ENCODE measurements at places on chromosomes 2 and 18.

DNA sequence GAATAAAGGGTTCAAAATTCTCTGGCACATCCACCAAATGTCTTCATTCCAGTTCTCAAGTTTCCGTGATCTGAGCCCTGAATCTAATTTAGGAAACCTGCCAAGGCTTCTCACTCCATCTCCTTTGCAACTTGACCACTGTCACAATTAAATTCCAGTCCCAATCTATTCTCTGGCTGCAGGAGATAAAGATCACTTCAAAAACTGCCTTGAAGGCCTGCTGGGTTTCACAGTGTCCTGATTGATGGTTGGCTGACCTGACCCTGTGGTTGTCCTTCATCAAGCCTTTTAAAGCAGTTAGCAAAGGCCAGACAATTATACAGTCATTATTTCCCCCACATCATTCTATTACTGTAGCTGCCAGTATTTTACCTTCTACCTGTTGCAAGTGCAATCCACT, 60.3 kb upstream of the DNAJC10 start:
- no peak for DNase-seq

DNA sequence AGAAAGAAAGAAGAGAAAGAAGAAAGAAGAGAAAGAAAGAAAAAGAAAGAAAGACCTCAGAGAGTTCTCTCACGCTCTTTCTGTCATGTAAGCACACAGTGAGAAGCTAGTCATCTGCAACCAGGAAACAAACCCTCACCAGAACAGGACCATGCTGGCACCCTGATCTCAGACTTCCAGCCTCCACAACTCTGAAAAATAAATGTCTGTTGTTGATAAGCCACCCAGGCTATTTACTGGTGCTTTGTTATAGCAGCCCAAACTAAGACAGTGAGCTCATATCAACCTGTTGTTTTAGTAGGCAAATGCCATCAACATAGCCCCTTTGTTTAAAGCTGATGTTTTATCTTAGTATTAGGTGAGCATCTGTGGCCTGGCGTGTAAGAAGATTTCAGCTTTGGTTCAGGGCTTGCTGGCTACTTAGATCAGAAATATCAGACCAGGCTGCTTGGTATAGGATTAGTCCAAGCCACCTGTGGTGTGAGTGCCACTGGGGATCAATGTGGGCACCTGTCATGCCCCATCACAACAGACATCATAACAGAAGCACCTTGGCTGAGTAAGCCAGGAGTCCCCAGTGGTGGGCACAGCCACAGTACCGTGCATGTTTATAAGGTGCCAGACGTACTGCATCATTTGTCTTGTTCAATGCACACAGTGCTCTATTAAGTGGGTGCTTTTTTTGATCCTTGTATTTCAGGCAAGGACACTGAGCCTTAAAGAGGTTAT, 94.4 kb downstream of the LBH start:
- DNase-seq, result no peak

GRCh38 chr18:38933910-38934510, 1368.4 kb upstream of the CELF4 start:
- no peak for DNase-seq

DNA sequence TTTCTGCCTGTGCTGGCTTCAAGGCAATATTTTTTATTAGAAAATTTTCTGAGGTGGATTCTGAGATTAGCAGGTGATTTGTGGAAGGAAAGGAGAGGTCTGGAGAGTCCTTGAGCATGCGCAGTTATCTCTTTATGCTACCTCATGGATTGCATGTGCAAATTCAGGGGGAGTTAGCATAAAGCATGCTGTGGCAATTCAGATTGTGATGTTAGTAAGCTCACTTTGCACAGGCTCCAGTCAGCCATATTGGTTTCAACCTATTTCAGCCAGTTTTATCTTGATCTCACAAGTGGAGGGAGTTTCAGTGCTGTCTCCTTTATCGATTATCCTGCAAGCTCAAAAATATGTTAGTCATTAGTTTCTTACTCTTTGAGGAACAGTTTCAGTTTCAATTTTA, 2012.3 kb upstream of the PIK3C3 start:
- no peak for DNase-seq

GRCh38 chr18:56869189-56869777, 218.1 kb downstream of the WDR7 start:
- no peak for DNase-seq

DNA sequence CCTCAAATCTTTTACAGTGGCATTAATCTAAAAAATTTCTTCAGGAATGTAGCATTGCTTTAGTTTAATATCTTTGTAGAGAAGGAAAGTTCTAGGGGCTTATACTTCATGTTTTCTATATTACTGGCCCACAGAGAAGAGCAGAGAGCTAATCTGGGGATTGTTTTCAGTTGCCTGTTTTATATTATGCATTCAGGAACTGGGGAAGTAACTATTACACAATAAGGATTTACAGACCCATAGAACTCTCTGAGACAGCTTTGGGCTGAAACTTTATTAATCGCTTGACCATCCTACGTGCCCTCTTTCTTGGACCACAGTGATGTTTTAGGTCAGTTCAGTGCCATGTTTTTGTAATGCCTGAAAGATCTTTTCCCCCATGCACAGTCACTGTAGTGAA, 29.9 kb downstream of the BIRC6 start:
- no peak for DNase-seq

GRCh38 chr18:62381373-62381772, 56.3 kb downstream of the TNFRSF11A start:
- no peak for DNase-seq

- no peak for DNase-seq
Measured at GRCh38 chr18:44788334-44788733, 107.6 kb downstream of the SETBP1 start.

- no peak for DNase-seq
Measured at GRCh38 chr2:148887350-148888002, 12.4 kb downstream of the KIF5C start.

- DNase-seq, result peak; percentile 48
Measured at GRCh38 chr18:35949903-35950627, 22.4 kb upstream of the RMP24 start.

DNA sequence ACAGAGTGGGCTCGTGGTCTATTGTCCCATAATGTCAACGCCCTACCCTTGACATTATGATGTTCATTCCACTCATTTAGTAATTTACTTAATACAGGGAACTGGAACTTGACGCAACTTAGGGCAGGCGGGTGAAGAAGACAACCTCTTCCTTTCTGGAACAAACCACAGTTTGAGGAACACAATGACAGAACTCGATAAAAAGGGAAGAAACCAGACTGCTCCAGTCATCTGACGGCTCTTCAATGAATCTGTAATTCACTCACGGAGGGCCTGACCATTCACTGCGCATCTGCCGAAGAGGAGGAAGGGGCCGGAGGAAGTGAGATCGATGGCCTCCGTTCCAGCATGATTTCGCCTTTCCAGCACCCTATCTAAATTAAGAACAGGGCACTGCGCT, 83.2 kb downstream of the BCL2 start:
- no peak for DNase-seq

GRCh38 chr2:238267884-238268680, 20.3 kb downstream of the PER2 start:
- DNase-seq, result no peak

- DNase-seq, result no peak
Measured at GRCh38 chr2:104896446-104896845, 42.5 kb downstream of the POU3F3 start.

GRCh38 chr18:9701609-9702349, 6.3 kb upstream of the RAB31 start:
- no peak for DNase-seq

GRCh38 chr2:96760986-96761832, 507 bp downstream of the CNNM4 start:
- no peak for DNase-seq

DNA sequence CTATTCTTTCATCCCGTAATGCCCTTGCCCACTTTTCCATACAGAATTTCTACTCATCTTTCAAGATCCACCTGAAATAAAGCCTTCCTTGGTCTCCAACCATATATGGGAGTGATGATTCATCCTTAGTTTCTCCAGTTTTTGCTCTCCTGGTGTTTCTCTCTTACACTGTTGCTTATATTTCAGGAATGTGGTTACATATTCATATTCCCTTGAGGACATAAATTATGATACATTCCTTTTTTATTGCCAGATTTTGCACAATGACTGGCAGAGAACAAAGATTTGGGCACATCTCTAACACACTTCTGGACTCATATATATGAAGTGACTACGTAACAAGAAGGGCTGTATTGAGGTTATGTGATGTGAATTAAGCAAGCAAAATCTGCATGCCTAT, 1573.4 kb upstream of the NXPH2 start:
- DNase-seq, result no peak

- DNase-seq, result no peak
Measured at GRCh38 chr18:34287825-34288224, 63.1 kb upstream of the NOL4 start.

- DNase-seq, result peak; percentile 73
Measured at GRCh38 chr2:173448938-173449471, 94.3 kb downstream of the CDCA7 start.

DNA sequence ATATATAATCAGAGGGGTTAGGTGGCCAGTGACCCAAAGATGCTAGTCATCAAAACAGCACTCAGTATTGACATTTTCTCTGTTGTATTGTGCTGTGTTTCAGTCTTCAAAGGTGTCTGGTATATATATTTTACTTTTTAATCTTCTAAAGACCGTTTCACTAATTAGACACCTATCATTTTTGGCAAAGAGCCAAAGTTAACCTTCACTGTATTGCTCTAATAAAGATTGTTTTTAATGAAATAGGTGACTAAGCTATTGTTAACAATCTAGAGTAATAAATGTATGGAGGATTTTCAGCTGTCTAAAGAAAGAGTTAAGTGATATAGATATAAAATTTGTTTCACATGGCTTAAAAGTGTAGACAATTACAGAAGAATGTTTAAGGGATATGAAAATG, 264.0 kb downstream of the CNTNAP5 start:
- no peak for DNase-seq

DNA sequence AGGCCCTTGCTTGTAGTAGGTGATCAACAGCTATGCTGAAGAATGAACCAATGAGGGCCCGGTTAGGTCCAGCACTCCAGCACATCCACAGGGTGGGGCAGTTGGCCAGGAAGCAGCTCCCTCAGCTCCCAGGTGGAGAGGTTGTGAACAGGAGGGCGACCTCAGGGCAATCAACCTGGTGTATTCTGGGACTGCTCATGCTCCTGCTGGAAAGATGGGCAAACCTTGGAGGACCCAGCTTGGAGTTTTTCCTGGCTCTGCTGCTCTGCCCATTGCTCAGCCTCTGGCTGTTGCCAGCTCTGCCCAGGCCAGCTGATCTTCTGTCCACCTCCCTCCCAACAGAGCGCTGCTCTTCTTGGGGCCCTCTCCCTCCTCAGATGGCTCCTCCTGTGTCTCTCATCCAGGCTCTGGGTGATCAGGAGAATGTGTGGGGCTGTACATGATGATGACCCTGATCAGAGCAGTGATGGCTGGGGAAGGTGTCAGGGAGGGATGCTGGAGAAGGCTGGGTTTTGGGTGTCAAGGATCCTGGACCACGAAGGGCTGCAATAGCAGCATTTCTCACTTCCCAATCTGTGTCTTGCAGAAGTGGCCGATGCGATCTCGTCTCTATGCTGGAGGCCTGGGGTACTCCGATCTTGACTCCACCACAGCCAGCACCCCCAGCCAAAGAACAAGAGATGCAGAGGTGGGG, 3.4 kb downstream of the TCF23 start:
- no peak for DNase-seq

DNA sequence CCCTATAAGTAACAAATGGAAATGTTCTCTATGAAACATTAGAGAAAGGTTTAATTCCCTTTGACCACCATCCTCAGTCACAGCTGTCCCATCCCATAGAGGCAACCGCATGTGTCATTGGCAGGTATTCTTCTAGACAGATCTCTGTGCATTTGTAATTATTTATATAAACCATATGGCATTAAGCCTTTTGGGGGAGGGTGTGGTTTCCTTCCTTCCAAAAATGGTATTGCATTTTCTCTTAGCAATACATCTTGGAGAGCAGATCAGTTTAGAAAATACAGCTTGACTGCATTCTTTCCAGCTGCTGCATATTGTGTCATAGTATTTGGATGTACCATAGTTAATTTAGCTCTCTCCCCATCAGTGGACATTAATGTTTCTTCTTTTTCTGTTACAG, 57.7 kb downstream of the LCLAT1 start:
- no peak for DNase-seq

DNA sequence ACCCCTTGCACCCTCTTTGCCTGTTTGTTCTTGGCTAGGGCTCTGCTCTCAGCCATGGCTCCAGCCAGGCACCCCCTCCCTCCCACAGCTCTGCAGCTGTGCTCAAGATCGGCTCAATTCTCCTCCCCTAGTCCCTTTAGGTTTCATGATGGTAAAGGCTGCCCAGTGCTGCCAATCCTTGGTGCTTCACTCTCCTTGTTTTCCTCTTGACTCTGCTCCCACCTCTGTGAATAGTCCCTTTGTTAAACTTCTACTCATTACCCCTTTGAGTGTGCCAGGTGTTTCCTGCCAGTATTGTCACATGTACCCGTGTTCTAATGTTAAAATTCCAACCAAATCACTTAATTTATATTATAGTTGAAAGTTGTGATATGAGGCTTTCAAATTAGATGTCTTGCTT, 101.0 kb upstream of the CERS6 start:
- DNase-seq, result no peak

- DNase-seq, result no peak
Measured at GRCh38 chr2:43751476-43751990, 22.3 kb upstream of the DYNC2LI1 start.

GRCh38 chr2:8170552-8171327, 511.1 kb upstream of the ID2 start:
- no peak for DNase-seq

DNA sequence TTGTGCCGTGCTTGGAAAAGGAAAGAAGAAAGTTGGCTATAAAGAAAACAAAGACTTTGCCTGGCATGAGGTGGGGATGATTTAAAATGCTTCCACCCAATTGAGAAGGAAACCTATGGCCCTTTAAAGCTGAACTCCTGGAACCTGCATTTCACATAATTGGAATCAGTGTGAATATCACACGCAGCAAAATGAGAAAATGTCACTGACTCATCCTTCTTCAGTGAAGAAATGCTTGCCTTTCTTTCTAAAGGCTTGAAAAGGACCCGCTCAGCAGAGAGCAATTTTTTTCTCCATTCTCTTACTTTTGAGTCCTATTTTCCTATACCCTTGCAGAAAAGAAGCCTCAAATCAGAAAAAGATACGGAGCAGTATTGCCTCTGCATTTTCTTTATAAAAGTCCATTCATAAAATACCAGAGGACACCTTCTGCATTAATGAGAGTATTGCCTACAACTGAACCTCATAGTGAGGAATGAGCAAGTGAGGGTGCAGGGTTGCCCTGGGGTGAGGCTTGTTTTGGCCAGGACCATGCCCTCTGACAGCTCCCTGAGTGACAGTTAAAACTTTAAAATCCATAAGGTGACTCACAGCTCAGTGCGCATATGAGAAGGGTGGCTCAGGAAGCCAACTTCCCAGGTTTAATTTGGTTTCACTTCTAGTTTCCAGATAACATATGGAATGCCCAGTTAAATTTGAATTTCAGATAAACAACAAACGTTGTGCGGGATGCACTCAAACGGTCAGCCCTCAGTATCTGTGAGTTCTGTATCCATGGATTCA, 191.9 kb upstream of the GYPC start:
- no peak for DNase-seq

GRCh38 chr2:172821370-172822338, 86.0 kb downstream of the RAPGEF4 start:
- DNase-seq, result no peak

All from activated naive CD8-positive, alpha-beta T cell treated with anti-CD3 and anti-CD28 coated beads, Interleukin-2, amount 50 U/mL, for 24 hours (primary cell).